Regular cardiac myocyte (primary cell): ENCODE measurements at places on chromosomes 11 and 22. TPM values are rescaled to one million over a fixed set of nuclear protein-coding genes. Genes with fewer than 3 reads are reported as not detected.

Gene TESMIN
- total RNA-seq, result under 0.01 and 0.19 TPM in 2 replicates

Gene F2
- 0.19 and 0.28 TPM in 2 replicates for total RNA-seq

Gene ARHGEF17
- 25.4 and 42.0 TPM in 2 replicates for total RNA-seq

Gene SLC25A17
- total RNA-seq, result 11.3 and 21.9 TPM in 2 replicates

Gene SMTN
- 101 and 248 TPM in 2 replicates for total RNA-seq

Gene PHOX2A
- total RNA-seq, result not detected in 2 replicates

Gene OR51I1
- 0.28 TPM in 1 of 2 replicates, not detected in the other for total RNA-seq

Gene SCGB1A1
- not detected in 2 replicates for total RNA-seq

Gene NRIP3
- 16.6 and 28.2 TPM in 2 replicates for total RNA-seq

Gene GATD1
- total RNA-seq, result 17.1 and 23.1 TPM in 2 replicates

Gene LARGE2
- total RNA-seq, result not detected in 2 replicates

Gene RDX
- 60.9 and 105 TPM in 2 replicates for total RNA-seq

Gene VPREB1
- not detected in 2 replicates for total RNA-seq

Gene TBRG1
- 23.6 and 28.2 TPM in 2 replicates for total RNA-seq

Gene KRTAP5-8
- total RNA-seq, result not detected in 2 replicates

Gene PGM2L1
- 5.0 and 9.3 TPM in 2 replicates for total RNA-seq

Gene HOATZ
- under 0.01 TPM in 1 of 2 replicates, not detected in the other for total RNA-seq
